ENCODE measurements at places on chromosomes 16 and 17. TPM values are rescaled to one million over a fixed set of nuclear protein-coding genes. Genes with fewer than 3 reads are reported as not detected.

Gene CFAP97D1
- total RNA-seq, result under 0.01 TPM

Gene EXOSC6
- 28.0 TPM for total RNA-seq

Gene LHX1
- total RNA-seq, result not detected

Gene KNOP1
- 9.0 TPM for total RNA-seq
